ENCODE measurements at places on chromosomes 2 and 18.

- no peak for DNase-seq
These were observed 210.9 kb downstream of the GBX2 start for GRCh38 chr2:235957251-235957650.

GRCh38 chr2:122652670-122653069 is 897.2 kb downstream of the TSN start:
- DNase-seq: no peak

DNA sequence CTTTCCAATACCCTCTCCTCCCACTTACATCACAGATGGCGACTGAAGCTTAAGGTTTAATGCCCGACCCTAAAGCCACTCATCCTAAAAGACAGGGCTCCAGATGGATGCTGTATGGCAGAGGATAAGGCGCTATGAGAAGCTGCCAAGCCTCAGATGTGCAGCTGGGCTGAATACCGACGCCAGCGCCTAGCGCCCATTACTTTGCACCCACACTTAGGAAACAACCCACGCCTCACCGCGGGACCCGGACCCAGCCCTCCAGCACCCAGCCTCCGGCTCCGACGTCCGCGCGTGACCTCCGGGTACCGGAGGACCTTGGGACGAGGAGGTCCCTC is 335 bp downstream of the TRAK2 start:
- no peak for DNase-seq

DNA sequence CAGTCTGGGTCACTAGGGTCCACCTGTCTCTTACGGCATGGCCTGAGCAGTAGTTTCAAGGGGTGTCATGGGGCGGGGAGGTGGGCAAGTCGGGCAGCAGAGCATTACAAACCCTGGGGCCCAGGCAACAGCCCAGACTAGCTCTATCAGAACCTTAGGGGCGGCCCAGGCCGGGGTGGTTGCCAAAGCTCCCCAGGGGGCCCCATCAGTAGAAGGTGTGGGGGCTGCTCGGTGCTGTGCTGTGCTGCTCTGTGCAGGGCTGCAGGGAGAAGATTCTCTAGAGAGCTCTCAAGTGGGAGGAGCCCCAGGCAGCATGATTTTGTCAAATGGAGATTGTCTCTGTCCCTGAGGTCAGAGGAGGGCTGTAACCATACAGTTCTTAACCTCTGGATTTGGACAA is 36.4 kb upstream of the SLC14A1 start:
- DNase-seq: no peak

- no peak for DNase-seq
These were observed 15.7 kb downstream of the C1QL2 start for GRCh38 chr2:119142824-119143223.

DNA sequence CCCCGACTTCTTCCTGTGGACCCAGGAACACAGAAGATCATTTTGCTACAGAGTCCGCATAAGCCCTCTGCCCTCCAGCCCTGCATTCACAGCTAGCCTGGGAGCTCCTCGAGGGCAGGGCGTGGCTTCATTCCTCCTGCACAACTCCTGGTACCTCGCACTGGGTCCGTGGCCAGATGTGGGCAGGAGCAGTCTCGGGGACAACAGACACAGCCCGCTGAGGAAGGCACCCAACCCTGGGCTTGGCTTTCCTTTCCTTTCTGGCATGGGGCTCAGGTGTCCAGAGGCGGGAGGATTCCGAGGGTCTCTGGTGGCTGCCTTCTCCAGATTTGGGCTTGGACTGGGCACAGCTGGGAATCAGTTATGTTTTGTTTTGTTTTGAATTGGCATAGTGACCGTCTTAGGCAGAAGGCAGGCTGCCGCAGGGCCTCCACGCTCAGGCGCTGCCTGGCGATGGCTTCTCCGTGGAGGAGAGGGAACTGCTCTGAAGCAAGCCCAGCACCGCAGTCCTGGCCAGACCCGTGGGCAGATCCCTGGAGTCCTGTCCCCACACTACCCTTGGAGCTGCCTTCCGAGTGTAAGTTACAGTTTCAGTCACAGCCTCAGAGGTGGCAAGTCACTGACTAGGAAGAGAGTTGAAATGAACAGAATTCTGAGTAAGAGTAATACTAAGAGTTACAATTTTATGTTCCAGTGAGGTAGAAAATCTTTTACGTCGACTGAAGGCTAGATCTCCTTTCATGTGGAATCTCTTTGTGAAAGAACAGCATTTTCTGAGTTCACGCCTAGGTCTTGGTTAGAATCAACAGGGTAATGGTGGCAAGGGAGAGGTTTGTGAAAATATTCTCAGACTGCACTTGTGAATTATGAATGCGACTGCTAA is 47.9 kb downstream of the LDLRAD4 start:
- DNase-seq: no peak

DNA sequence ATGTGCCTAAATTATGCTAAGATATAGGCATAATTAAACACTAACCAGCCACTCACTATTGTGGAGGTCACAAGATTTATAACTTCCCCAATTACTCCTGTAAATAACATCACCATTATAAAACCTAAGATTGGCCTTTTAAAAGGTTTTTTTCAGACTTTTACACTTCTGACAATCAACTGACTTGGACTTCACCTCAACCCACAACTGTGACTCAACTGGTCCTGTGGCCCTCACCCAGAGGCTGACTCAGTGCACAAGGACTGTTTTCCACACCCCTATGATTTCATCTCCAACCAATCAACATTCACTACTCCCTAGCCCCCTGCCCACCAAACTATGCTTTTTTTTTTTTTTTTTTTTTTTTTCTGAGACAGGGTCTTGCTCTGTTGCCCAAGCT is 11.6 kb downstream of the TTR start:
- no peak for DNase-seq

DNA sequence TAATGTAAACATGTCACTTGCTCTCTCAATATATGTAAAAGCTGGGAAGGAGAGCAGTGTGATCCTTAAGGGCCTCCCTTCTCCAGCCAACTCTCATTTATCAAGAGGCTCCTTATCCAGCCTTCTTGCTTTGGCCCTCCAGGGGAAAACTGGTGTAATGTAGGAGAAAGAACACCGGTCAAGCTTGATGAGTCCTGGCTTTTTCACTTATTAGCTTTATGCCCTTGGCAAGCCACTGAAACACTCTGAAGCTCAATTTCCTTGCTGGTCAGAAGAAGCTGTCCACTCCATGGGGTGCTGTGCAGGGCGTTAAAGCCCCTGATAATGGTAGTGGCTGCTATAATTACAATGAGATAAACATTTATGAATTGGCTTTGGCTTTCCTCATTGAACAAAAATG is 251.2 kb upstream of the RBBP8 start:
- no peak for DNase-seq

DNA sequence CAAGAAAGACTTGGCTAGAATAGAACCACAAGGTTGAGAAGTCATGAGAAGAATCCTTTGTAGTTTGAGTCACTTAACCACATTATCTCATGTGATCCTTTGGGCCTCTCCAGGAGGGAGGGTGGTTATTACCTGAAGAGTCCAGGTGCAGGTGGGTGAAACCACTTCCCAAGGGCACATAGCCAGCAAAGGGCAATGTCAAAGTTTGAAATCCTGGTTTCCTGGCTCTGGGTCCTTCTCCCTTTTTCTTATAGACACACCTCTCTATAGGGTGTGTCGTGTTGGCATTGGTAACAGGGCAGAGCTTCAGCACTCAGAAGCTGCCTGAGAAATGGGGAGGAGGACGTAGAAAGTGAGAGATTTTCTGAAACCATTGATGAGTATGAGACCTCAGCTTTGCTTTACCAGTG is 137.9 kb downstream of the MGAT5 start:
- DNase-seq: no peak

DNA sequence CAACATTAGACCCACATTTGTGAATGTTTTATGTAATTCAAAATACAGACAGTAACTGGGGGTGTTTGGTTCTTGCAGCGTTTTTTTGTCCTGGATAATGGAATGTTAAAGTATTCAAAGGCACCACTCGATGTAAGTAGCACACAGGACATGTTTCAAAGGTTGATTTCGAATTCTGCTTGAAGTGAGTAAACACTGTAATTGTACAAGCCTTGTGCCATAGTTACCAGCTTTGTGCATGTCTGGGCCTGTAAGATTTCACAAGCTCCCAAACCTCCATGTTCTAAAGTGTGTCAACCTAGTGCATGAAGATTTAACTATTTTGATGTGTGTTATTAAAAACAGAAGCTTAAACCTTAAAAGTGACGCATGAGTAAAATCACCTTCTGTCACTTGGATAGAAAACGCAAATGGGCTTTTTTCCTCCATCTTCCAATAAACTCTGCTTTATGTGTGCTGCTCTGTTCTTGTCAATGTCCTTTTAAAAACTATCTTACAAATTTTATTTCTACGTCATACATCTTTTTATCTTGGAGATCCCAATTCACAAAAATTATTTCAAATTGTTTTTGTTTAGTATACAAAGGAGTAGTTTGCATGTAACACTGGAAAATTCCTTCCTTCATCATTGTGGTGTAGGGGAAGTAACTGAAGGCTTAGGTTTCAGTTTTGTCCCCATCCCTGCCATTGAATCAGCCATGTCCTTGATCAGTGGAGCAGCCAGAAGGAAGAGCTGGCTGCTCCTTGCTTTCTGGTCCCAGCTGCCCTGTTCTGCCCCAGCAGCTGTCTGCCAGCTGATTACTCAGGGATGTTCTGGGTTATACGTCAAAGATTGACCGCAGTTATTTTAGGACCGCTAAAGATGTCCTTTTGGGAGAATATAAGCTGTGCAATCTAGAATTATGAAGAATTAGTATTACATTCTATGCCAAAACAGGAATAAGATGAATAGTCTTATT is 119.2 kb downstream of the PRKRA start:
- no peak for DNase-seq

DNA sequence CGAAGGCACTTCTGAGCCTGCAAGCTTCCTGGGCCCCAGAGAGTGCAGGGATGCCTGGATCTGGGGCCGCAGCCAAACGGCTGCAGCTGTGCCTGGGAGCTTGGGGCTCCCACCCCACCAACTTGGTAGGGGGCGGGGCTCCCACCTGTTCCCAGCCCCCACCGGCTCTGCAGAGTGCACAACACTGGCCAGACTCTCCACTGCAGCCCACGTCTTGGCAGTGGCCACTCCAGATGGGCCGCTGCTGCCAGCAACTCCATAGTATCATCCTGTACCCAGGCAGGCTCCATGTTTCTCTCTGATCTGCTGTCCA is 9.9 kb downstream of the DYSF start:
- DNase-seq: no peak

DNA sequence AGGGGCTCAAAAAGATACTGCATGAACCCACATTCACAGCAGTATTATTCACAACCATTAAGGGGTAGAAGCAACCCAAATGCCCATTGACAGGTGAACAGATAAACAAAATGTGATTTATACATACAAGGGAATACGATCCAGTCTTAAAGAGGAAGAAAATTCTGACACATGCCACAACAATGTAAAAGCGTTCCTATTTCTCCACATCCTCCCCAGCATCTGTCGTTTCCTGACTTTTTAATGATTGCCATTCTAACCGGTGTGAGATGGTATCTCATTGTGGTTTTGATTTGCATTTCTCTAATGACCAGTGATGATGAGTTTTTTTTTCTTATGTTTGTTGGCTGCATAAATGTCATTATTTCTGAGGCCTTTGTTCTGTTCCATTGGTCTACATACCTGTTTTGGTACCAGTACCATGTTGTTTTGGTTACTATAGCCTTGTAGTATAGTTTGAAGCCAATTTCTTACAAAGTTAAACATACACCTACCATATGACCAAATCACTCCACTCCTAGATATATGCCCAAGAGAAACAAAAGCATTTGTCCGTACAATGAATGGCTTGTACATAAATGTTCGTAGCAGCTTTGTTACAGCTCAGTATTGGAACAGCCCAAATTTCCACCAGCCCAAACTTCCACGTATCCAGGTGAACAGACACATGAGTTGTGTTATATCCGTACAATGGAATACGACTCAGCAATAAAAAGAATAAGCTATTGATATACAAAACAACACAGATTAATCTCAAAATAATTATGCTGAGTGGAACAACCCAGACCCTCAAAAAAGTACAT is 85.1 kb downstream of the TMEM131 start:
- DNase-seq: no peak

GRCh38 chr2:239355724-239356123 is 45.1 kb downstream of the HDAC4 start:
- DNase-seq: no peak

DNA sequence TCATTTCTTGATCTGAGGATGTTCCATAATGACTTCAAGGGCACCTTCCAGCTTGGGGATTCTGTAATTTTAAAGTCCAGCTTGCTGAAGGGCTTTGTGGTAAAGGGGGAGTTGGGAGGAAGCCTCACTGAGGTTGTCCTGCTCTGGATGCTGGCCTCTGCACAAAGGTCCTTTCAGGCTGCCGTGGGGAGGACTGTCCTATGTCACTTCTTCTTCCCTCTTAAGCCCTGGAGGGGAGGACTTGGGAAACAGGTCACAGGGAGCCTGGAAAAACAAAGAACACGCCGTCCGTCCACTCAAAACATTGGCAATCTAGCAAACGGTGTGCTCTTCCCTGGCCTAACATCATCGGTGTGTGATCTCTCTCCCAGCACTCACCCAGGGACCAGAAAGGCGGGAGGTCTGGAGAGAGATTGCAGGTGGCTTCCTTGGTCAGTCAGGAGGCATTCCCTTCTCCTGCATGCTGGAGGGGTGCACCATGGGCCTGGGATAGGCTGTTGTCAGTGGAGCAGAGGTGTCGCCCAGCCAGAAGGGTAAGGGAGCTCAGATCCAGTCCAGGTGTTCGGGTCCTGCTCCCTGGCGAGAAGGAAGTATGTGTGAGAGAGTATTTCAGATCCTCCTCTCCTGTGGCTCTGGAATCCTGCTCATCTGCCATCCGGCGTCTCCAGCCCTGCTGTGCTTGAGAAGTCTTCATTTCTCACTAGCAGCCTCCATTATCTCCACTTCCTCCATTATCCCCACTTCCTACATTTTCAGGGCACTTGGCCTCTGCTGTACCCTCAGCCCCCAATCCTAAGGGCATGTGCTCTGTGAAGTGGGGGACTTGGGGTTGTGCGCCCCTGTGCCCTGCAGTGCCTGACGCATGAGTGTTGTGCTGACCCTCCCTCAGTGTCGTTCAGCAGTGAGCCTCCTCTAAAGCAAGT is 20.1 kb downstream of the ASAP2 start:
- DNase-seq: no peak

DNA sequence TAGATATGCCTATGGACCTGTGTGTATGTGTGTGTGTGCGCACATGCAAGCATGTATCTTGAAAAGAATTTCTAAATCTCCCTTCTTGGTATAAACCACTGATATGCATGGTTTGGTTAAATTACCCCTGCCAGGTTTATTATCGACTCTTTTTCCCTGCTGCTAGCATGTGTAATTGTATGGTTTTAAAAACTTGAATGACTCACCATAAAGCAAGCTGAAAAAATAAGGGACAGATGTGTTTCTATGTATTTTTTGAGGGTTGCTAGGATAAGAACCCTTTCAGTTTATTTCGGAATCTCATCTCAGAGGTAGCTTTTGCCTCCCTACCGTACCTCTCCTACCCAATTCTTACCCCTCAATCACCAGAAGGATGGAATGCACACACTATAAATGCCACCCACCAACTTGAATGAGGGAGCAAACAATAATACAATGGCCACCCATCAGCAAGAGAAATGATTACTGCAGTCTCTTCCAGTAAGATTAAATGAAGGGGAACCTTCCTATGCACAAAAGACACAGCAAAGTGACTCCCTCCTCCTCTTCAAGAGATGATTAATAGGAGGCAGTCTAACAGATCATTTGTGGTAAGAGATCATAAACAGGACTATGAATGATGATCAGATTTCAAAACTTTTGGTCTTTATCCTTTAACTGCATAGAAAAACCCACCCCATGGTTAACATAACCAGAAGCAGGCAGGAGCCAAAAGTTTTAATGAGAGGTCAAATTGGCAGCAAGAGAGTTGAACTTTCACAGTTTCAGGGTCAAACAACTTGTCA is 357.2 kb downstream of the SATB2 start:
- peak; percentile 61 for DNase-seq

- DNase-seq: no peak
These were observed 90.3 kb downstream of the COL6A3 start for GRCh38 chr2:237323656-237324055.
